ENCODE measurements at places on chromosomes 13 and 19.

GRCh38 chr13:76816394-76816793 lies 69.8 kb downstream of the KCTD12 start:
- DNase-seq = no peak

DNA sequence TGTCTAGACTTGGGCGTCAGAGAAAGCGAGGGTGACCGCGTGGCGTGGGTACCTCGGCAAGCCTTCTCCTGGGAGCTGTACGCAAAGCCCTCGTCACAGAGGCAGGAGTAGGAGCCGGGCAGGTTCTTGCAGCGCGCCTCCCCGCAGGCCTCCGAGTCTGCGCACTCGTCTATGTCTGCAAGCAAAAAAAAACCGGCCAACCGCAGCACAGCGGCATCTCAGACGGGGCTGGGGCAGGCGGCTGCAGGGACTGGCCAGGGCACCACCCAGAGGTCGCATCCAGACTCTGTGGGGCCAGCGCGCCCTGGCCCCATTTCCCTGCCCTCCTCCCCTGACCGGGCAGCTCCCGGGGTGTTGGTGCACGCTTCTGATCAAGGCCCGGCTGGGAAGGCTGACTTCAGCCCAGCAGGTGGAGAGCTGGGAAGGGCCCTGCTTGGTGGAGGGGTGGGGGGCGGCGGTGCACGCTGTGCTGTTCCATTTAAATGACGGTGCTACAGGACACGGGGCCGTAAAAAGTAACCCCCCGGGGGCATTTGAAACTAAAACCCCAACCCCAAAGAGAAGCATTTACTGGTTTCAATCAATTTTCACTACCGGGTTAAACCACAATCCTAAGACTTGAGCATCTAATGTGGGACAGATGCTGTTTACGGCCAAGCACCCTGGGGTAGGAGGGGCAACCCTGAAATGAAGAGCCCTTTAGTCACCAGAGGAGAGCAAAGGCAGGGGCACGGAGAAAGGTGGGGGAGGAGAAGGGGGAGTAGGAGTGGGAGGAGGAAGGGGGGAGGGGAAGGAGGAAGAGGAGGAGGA lies 28.2 kb downstream of the GAS6 start:
- no peak for DNase-seq

DNA sequence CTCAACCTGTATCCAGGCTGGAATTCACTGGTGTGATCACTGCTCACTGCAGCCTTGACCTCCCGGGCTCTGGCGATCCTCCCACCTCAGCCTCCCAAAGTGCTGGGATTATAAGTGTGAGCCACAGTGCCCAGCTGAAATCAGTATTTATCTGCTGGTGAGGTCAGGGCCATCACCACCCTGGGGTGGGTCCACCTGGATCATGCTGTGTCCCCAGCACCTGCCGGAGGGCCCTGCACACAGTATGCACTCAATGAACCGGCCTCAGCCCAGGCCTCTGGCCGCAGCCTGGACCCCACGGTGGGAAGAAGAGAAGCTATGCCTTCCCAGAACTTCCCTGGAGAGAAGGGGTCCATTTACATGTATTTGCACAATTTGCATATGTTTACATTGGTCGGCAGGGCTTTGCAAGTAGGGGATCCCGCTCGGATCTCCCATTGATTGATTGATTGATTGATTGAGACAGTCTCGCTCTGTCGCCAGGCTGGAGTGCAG lies 2.6 kb upstream of the SLC5A5 start:
- no peak for DNase-seq

DNA sequence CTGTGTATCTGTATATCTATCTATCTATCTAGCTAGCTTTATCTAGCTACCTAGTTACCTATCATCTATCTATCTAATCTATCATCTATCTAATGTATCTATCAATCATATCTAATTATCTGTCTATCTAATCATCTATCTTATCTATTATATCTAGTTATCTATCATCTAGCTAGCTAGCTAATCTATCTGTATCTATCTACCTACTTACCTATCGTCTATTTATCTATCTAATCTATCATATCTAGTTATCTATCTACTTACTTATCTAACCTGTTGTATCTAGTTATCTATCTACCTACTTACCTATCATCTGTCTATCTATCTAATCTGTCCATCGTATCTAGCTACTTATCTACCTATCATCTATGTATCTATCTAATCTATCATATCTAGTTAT lies 17.9 kb downstream of the VSTM1 start:
- DNase-seq = no peak

- DNase-seq = no peak
Measured at GRCh38 chr19:1495051-1495798, 4.2 kb downstream of the REEP6 start.

GRCh38 chr13:47897411-47898050 lies 103.5 kb downstream of the SUCLA2 start:
- DNase-seq = no peak

DNA sequence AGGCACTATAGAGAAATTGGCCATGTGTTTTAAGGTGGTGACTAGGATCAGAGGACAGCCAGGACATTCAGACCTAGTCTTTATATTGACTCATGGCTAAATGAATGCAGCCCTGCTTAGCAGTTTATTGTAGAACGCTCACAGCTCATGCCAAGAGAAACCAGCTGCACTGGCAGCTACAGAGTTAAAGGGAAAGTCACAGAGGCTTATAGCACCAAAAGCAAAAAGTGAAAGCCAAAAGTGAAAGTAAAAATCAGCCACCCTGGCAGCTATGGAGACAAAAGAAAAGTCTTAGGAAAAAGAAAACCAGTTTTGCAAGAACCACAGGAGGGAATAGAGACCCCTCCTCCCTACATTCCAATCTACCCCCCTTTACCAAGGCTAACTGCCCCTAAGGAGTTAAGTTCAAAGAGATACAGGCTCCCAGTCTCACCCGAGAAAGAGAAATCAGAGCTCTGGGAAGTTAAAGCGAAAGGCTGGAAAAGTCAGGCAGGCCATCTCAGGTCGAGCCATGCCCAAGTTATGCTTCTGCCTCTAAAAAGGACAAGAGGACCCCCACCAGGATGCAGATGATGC lies 99.0 kb downstream of the ZNF429 start:
- DNase-seq = no peak

DNA sequence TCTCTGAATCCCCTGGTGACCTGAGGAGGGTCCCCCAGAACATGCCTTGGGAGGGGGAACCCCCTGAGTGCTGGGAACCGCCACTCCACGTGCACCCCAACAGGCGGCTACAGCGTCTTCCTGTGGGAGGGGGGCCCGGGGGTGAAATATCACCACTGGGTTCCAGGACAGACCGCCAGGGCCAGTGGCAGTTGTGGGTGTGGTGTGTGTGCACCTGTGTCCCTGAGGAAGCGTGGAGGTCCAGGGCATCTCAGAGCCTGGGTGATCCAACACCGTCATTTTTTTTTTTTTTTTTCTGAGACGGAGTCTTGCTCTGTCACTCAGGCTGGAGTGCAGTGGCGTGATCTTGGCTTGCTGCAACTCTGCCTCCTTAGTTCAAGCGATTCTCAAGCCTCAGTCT lies 4.2 kb downstream of the ADGRE5 start:
- no peak for DNase-seq

DNA sequence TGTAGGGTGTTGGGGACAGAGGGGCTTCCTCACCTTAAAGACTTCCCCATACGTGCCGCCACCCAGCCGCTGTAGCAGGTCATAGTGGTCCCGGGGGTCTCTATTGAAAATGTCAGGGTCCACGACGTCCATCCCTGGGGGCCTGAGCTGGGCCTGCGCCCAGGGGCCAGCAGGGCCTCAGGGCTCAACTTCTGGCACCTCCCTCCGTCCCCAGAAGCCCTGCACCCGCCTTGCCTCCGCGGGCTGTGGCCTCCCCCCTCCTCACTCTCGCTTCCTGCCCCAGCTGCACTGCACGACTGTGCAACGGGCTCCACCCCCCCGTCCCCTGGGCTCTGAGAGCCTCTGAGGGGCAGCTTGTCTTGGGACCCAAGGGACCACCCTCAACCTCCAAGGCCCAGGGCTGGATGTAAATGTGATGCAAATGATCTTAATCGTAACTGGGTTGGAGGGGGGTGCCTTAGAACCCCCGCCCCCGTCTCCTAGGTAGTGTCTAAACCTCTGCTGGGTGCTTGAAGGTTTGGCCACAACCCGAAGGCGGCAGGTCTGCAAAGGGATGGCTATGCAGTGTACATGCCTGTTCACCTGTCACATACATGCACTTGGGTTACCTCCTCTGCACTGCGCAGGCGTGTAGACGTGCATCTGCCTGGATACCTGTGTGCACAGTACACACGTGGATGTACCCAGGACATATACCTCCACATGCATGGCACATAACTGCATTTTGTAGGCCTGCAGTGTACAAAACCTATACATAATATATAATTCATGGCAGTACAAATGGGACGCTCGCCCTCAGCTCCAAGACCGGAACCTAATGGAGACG lies at the start of gene MAP4K1:
Gene MAP4K1 (minus strand): TSS at position 190 of the 826 bp plus-strand sequence. CDS start 58 bp downstream, at position 132.
- peak; percentile 38 for DNase-seq

DNA sequence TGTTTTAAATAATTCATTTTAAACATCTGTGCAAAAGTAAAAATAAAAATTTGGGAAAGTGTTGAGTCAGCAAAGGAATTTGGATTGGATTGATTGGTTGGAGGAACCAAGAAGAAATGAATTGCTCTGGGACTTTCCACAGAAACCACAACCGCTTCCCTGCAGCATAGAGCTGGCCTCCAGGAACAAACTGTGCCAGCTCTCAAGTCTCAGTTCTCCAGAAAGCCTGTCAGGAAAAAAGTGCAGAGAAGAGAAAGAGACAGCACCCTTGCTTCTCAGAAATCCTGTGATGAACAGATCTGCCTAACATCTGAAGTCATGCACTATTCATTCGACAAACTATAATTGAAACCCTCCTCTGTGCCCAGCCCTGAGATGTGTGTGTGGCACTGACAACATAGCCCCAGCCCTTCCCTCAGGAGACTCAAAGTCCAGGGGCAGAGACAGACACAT lies 14.8 kb downstream of the LYPD3 start:
- no peak for DNase-seq

DNA sequence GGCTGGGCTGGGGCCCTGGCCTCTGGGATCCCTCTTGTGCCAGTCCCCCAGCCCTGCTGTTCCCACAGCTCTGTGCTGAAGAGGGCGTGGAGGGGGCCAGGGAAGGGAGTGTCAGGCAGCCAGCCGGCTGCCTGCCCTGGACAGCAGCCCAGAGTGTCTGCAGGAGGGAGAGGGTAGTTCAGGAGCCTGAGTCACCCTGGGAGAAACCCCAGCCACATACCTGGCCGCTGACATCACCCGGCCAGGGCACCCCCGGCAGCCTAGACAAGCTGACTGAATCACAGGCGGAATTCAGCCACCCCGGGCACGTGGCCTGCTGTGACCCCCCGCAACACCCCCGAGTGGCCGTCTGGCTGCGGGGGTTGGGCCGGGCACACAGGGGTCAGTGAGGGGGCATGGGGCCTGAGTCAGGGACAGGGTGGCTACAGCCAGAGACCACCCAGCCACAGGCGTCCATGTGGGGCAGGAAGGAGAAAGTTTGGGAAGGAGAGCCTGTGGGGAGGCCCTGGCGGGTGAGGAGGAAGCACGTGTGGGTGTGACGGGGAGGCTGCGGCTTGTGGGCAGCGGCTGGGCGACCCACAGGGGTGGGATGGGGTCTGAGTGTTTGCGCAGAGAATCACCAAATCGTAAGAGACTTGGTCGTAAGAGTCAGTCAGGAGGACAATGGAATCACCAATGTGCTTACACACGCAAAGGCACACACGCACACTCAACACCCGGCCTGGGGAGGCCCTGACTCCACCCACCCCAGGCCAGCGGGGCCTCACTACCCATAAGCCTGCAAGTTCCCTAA lies 11.9 kb upstream of the FOSB start:
- DNase-seq = no peak

DNA sequence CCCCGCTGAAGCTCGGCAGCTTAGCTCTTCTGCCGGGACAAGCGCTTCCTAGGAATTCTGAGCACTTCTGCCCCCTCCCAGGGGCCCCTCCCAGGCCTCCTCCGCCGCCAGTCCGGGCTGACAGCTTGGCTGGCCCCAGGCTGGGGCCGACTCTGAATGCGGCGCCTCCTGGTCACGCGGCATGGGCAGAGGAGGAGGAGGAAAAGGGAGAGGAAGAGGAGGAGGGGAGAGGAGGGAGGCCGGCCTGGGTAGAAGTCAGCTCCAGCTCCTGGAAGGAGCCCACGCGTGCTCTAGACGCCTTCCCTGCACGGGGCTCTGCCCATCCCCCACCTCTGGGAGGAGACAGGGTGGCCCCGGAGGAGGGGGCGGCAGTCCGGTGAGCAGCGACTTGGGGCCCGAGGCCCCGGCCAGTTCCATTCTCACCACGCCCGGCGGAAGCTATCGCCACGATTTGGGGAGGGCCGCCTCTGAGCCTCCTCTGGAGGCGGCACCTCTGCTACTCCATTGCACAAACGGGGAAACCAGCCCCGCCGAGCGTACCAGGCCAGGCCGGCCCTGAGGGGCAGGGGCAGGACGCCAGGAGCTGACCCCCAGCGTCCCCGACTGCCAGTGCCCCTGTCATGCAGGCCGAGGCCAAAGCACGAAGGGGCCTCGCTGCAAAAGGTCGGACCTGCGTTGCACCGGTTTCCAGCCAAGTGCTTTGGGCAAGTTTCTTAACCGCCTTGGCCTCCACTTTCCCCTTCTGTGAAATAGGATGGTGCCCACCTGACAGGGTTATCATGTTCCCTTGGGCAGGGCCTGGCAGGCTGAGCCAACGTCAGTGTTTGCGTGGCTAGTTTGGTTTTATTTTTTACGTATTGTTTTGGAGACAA lies 31.6 kb downstream of the CCNE1 start:
- no peak for DNase-seq

- DNase-seq = no peak
Measured at GRCh38 chr13:95253033-95253432, 48.2 kb downstream of the ABCC4 start.

GRCh38 chr13:23584275-23584674 lies 14.1 kb downstream of the TNFRSF19 start:
- no peak for DNase-seq

- no peak for DNase-seq
Measured at GRCh38 chr13:106029676-106030290, 505.7 kb downstream of the EFNB2 start.

GRCh38 chr13:46345398-46345797 lies 41.7 kb downstream of the RUBCNL start:
- no peak for DNase-seq

DNA sequence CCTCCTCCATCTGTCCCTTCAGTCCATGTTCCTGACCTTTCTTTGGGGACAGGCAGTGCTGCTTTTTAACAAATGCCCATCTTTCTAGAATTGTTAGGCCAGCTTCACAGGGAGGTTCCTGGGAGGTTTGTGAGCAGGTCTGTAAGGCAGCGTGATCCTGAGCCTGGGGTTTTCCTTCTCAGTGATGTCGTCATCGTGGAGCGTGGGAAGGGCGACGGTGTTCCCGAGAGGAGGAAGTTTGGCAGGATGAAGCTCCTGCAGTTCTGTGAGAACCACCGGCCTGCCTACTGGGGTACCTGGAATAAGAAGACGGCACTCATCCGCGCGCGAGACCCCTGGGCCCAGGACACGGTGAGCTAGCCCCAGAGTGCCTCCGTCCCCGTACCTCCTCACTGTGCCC lies 26.8 kb downstream of the CHAF1A start:
- DNase-seq = no peak

- no peak for DNase-seq
Measured at GRCh38 chr19:58510084-58510862, 1.5 kb downstream of the SLC27A5 start.
